ENCODE measurements at places on chromosomes 1 and 21. TPM values are rescaled to one million over a fixed set of nuclear protein-coding genes. Genes with fewer than 3 reads are reported as not detected.

Gene SERPINC1
- not detected for total RNA-seq

Gene USP24
- 16.1 TPM for total RNA-seq

Gene FAM3B
- total RNA-seq, result not detected

Gene TMEM269
- 0.08 TPM for total RNA-seq

Gene PAQR6
- 3.4 TPM for total RNA-seq

Gene FLG
- total RNA-seq, result 0.02 TPM

Gene LCE5A
- not detected for total RNA-seq

Gene FCRL6
- total RNA-seq, result not detected

Gene NEXN
- total RNA-seq, result 7.0 TPM

Gene BGLAP
- total RNA-seq, result not detected

Gene NUCKS1
- 111 TPM for total RNA-seq

Gene BTBD19
- total RNA-seq, result 3.4 TPM

Gene FMO4
- 0.75 TPM for total RNA-seq

Gene NR5A2
- total RNA-seq, result 3.6 TPM

Gene ACAP3
- total RNA-seq, result 16.5 TPM

Gene CYP4Z1
- total RNA-seq, result not detected

Gene TCHHL1
- total RNA-seq, result not detected

Gene RAD54L
- 10.9 TPM for total RNA-seq

Gene ADGRL2
- 8.7 TPM for total RNA-seq

Gene PCAT6
- total RNA-seq, result 1.4 TPM

Gene CDA
- 35.1 TPM for total RNA-seq

Gene HES5
- total RNA-seq, result not detected

Gene SPATC1L
- total RNA-seq, result 0.20 TPM

Gene C1QTNF12
- 1.7 TPM for total RNA-seq

Gene TENT5C
- 0.07 TPM for total RNA-seq

Gene ZFP69
- not detected for total RNA-seq

Gene TPTE
- not detected for total RNA-seq

Gene KIF17
- 1.4 TPM for total RNA-seq

Gene F13B
- total RNA-seq, result not detected

Gene SLFNL1
- total RNA-seq, result not detected

Gene RAB7B
- total RNA-seq, result 1.2 TPM

Gene TBX19
- 0.78 TPM for total RNA-seq

Gene ILDR2
- total RNA-seq, result not detected

Gene CYP4X1
- total RNA-seq, result not detected

Gene NBPF20
- total RNA-seq, result 3.5 TPM

All from A549 treated with ZK216348 at 1 μM for 4 hours (cell line).